Activated T-helper 2 cell treated with anti-CD3 and anti-CD28 coated beads, Interferon-gamma antibody, Interleukin-2, Interleukin-4, amounts not matched to agents 10 μg/mL and 5 μg/mL and 100 μg/mL, durations not matched to agents 14 hours and 24 hours and 36 hours (primary cell): ENCODE measurements at places on chromosomes 4 and X.

GRCh38 chr4:147638942-147639341 lies 21.7 kb downstream of the TMEM184C start:
- DNase-seq: no peak

GRCh38 chr4:144302704-144303536 lies 162.4 kb upstream of the GYPA start:
- no peak for DNase-seq

GRCh38 chr4:139651282-139652194 lies 14.1 kb upstream of the MGST2 start:
- peak; percentile 52 for DNase-seq

DNA sequence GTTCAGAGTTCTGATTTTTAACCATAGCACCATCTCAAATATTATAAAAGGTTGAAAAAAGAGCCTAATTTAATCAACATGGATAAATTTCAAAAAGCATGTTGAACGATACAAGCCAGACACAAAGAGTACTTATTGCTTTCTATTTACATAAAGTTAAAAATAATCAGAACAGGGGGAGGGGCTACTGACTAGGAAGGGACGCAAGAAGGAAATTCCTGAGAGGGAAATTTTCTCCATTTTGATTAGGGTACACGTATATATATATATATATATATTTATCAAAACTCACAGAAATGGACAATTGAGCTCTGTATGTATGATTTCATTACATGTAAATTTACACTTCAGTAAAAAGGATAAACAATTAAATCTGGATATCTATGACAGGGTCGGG lies 482 bp upstream of the MBTPS2 start:
- DNase-seq: no peak

GRCh38 chr4:77153006-77153405 lies 4.0 kb upstream of the CCNG2 start:
- DNase-seq: no peak

GRCh38 chr4:8155048-8155447 lies 3.6 kb downstream of the ABLIM2 start:
- DNase-seq: no peak

- DNase-seq: no peak
Observed at GRCh38 chrX:130025256-130025655, 42.8 kb downstream of the BCORL1 start.

- DNase-seq: no peak
Observed at GRCh38 chr4:183163135-183163534, 64.1 kb downstream of the WWC2 start.

DNA sequence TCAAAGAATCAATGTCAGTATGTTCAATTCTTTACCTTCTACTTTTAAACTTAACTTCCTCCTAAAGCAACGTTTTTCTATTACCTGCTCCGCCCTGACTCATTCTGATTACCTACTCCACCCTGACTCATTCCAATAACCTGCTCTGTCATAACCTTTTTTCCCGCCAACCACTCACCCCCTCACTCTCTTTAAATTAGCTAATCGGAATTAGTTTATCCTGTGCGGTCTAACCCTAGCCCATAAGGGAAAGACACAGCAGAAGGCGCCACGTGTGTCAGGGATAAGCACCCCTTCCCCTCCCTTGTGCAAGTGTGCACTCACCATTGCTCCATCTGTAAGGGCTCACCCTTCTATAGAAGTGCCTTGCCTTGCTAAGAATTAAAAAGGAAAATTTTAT lies 64.4 kb downstream of the EIF4E start:
- no peak for DNase-seq

DNA sequence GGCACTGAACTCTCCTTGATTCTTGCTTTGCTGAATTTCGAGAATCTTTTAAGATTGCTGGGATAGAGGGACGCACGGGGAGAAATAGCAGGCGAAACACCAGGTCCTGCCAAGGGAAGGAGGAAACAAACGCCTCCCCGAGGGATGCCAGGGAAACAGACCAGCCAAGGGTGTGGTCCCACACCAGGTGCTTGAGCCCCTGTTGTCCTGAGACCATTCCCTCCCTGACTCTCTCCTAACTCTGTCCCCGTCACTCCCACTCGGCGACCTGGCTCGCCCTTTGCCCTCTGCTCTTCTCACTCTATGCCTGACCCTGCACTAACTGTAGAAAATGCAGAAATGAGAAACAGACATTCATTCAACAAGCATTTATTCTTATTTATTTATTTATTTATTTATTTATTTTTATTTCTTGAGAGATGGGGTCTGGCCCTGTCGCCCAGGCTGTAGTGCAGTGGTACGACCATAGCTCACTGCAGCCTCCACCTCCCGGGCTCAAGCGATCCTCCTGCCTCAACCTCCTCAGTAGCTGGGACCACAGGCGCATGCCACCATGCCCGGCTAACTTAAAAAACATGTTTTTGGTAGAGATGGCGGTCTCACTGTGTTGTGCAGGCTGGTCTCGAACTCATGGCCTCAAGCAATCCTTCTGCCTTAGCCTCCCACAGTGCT lies 16.2 kb downstream of the CTAG1B start:
- DNase-seq: no peak

DNA sequence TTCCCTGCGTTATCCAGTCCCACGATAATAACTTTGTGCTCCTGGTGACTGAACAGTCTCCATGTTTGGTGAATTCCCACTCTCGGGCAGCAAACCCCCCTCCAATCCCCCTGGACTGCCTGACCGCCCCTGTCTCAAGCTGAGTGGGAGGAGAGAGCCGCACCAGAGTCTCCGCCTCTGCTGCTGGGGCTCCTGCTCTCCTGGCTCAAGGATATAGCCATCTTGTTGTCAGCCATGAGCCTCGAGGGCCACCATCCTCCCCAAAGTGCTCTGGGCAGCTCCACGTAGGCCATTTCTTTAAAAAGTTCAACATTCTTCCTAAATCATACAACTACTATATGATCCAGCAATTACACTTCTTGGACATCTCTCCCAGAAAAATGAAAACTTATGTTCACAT lies 49.3 kb upstream of the PGRMC1 start:
- DNase-seq: no peak
